ENCODE measurements at places on chromosomes 2 and 18.

DNA sequence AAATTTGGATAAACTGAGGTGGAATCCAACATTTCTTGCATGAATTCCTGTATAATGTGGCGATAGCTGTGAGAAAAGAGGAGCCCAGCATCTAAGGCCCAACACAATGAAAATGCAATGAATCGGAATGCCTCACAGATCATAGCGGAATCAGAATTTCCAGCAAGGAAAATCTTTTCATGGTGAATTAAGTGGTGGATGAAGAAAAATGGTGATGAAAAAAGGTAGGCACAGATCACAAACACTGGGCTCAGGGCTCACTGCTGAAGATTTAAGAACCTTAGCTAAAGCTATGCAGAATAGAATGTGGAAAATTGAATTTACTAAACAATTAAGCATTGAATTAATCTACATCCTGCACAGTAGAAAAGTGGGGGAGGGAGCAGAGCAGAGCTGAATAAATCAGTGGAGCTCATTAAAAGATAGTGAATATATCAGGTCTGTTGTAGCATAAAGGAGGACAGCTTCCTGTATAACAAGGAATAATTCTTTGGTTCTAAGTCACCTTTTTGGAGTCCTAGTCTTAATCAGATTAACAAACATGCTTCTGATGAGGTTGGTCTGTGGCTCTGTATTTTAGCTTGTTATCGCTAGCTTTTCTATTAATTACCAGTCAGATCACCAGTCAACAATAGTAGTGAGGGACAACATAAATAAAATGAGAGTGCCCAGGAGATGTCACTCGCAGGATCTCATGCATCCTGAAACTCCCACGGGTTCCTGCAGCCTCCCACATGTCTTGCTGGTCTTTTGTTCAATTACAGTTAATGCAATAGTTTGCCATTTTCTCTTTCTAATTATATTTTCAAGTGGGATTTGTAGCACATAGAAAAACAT is 27.0 kb downstream of the MEIS1 start:
- no peak for DNase-seq

DNA sequence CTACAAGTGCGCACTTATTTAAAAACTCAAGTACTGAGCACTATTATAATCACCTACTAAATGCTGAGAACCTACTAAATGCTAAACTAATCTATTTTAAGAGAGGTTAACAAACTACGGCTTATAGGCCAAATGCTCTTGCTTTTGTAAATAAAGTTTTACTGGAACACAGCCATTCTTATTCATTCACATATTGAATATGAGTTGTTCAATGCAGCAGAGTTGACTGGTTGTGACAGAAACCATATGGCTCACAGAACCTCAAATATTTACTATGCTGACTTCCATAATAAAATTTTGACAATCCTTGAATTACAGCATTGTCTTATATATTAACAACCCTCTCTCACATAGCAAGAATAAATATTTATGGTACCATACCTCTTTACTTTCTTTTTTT is 103.2 kb downstream of the ZNF521 start:
- DNase-seq, result no peak

GRCh38 chr2:105800953-105801635 is 56.4 kb downstream of the NCK2 start:
- DNase-seq, result no peak

GRCh38 chr18:52409727-52410126 is 69.7 kb downstream of the DCC start:
- no peak for DNase-seq

DNA sequence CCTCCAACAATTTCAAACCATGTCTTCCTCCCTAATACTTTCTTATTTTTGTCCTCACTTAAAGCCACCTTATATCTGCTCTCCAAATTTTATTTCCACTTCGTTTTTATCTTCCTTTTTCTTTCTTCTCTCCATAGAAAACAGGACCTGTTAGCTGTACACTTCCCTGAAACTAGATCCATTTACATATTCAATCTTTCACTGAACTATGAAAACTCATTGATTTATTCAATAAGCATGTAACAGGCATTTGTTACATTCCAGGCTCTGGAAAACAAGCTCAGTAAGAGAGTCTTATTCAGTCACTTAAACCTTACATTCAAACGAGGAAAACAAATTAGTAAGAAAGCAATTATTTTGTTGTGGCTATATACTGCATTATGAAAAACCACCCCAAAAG is 1225.3 kb downstream of the SUCLG1 start:
- no peak for DNase-seq

DNA sequence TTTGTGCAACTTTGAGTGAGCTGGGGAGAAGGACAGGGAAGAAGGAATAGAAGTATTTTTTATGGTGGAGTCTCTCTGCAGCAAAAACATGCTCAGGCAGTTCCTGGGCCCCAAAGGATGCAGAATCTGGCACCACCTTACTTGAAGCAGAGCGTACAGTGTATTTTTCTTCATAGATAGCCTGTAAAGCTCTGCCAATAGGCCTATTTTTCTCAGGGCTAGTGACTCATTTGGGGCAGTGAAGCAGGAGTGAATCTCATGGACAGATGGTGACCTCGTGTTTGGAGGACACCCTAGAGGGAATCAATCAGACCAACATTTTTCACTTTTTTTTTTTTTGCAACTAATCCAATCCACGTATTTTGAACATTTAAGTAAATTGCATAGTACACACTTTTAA is 268.1 kb upstream of the CXCR4 start:
- DNase-seq, result no peak

GRCh38 chr2:58110765-58111164 is 64.2 kb downstream of the VRK2 start:
- no peak for DNase-seq
